ENCODE measurements at places on chromosomes 1 and 21.

- DNase-seq: no peak
Measured at GRCh38 chr1:183597656-183598347, 7.5 kb upstream of the NCF2 start.

- no peak for DNase-seq
Measured at GRCh38 chr1:184005506-184005905, 32.0 kb downstream of the COLGALT2 start.

- DNase-seq: no peak
Measured at GRCh38 chr1:185767508-185768120, 33.4 kb downstream of the HMCN1 start.

DNA sequence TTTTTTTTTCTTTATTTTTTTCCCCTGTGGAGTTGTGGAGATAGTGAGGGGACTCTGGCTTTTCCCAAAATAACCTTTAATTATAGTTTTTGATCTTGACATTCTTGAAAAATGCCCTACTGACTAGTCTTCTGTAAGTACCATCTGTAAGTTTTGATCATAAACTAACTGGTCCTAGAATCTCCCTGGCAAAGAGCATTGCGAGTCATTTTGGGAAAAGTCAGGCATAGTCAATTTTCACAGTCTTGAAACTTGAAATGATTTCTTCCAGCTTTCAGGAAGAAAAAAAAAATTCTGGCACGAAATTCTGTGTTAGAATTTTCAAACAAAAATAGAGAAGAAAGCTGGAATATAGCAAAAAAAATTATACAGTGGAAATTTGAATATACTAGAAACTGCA, 181.2 kb upstream of the SNX7 start:
- DNase-seq: no peak

DNA sequence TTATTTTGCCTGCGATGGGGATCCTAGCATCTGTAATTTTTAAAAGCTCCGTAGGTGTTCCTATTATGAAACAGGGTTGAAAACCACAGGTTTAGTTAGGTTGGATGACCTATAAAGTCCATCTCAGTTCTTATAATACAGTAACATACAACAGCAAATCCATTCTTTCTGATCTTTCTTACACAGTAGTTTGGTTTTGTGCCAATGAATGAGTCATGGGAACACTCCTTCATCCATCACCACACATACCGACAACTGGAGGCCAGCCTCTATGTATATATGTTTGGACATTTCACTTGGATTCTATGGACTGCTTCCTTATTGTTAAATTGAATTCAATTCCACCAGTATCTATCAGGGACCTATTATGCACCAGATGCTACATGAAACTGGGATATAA, 118.4 kb upstream of the L1TD1 start:
- DNase-seq: no peak

DNA sequence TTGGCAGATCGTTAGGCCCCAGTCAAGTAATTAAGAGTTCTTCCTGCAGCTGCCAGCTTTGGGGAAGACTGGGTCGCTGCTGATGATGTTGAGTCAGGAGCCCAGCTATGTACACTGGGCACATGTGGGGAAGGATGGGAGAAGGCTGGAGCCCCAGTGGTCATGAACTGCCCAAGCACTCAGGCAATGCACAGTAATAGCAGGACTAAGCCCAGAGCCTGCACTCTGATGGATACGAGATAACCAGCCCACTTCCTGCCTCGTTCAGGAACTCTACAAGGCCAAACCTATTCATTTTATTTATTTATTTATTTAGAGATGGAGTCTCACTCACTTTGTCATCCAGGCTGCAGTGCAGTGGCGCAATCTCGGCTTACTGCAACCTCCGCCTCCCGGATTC, 81.1 kb upstream of the BTG3 start:
- DNase-seq: no peak

GRCh38 chr1:206738370-206739366, 31.9 kb upstream of the IL19 start:
- DNase-seq: no peak

GRCh38 chr1:30172757-30173156, 550.6 kb downstream of the MATN1 start:
- no peak for DNase-seq

GRCh38 chr1:15056515-15057285, 96.8 kb upstream of the TMEM51 start:
- DNase-seq: no peak

GRCh38 chr1:102219463-102219862, 222.7 kb upstream of the OLFM3 start:
- DNase-seq: no peak

- no peak for DNase-seq
Measured at GRCh38 chr1:245566952-245567351, 412.2 kb downstream of the KIF26B start.

DNA sequence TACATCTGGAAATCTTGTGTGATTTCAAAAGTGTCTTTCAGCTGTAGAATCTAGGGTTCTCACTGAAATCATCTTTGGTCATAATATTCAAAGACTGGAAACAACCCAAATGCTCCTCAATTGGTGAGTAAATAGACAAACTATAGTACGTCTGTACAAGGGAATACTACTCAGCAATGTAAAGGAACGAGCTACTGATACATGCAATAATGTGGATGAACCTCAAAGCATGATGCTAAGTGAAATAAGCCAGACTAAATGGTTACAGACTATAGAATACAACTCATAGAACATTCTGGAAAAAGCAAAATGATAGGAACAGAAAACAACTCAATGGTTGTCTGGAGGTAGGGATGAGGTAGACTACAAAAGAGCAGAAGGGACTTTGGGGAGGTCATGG, 2.6 kb downstream of the LACTBL1 start:
- DNase-seq: no peak

- DNase-seq: no peak
Measured at GRCh38 chr1:6265151-6265550, 4.3 kb upstream of the GPR153 start.

DNA sequence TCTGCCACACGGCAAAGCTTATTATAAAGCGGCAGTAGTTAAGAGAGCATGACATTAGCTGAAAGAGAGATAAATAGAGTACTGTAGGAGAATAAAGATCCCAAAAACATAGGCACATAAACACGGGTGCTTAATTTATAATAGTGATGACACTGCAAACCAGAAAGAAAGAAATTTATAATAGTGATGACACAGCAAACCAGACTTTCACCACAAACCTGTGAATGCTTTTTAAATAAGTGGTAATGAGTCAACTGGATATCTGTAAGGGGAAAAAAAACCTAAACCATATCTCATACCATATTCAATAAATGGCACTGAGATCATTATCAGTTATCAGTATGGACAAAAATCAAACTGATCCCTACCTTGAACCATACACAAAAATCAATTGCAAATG, 25.5 kb downstream of the USP1 start:
- DNase-seq: no peak

DNA sequence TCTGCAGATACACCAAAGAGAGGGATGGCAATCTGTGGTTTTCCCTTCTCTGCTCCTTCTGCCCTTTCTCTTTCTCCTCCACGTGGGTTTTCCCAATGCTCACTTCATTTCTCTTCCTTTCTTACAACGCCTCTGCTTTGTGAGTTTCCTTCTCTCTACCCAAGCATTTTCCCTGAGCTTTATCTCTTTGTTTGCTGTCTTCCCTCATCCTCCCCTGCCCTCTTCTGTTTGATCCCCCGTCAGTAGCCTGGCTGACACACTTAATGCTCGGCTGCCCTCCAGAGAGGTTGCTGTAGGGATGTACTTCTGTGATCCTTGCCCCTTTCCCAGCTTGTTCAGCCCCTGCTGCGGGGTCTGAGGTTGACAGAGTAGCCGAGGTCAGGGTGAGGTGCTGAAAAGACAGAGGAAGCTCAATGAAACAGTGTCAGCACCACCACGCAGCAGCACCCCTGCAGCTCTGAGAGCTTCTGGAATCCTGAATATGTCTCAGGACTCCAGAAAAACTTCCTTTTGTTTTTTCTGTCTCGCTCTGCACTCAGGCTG, 6.0 kb downstream of the EDARADD start:
- no peak for DNase-seq

DNA sequence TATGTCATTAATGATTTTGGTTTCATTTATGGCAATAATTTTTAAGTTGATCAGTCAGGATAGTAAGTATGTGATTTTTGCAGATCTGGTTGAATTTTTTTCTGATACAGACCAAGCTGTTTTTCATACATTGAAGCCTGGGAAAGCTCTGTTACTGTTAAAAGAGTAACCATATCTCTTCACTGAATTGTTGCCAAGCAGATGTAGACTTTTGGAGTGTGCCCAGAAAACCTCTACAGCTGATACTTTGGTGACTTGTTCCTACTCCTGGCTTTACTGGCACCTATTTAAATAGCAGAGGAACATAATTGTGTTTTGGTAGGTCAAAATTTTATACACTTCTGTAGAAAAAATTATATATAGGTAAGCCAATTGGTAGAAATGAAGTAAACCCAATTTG, 49.4 kb downstream of the NFIA start:
- no peak for DNase-seq

DNA sequence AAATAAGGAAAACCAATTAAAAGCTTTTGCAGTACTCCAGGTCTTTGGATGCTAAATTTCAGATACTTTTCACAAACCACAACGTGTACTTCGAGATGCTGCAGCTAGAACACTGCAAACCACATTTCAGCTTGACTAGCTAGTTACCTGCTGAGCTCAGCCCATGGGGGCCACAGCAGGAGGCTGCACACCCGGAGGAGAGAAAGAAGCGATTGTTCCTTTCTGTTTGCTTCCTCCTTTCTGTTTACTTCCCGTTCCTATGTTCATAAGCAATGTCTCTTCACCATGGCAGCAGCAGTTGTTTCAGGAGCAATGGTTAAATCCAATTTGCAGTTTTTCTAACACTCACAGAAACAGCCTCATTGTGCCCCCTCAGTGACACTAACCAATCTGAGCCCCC, 225.6 kb upstream of the FGGY start:
- DNase-seq: no peak

GRCh38 chr21:46156678-46157077, 1.3 kb upstream of the FTCD start:
- DNase-seq: no peak

DNA sequence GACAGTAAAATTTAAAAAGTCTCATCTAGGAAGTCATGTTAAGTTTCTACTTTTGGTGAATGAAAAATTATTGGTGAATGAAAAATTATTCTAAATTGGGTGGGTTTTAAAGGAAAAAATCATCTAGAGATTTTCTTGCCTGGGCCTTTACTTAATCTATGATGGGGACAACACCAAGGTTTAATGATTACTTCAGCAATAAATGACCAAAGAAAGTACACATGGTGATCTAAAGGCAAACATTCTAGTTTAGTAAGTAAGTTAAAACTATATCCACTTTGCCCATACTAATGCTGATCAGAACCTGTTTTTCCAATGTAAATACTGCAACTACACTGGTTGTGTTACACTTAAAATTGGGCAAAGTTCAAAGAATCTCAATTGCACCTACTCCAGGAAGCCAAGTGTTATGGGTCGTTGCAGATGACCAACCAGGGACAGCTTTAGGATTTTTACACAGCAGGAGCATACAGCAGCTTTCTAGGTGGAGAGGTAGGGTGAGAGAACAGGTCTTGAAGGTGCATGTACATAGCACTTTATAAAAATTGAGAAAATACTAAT, 14.6 kb upstream of the RPL5 start:
- DNase-seq: no peak

GRCh38 chr1:113849072-113849471, 22.4 kb downstream of the PTPN22 start:
- no peak for DNase-seq

DNA sequence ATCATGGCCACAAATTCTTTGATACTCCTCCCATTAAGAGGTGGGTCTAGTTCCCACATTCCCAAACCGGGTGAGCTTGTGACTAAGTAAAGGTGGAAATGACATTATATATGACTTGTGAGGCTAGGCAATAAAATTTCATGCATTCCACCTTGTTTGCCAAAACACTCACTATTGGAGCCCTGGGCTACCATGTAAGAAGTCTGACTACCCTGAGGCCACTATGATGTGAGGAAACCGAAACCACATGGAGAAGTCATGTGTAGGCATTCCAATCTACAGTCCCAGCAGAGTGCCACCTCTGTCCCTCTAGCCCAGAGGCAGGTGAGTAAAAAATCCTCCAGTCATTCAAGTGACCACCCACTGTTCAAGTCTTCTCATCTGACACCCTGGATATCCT, 17.9 kb upstream of the SMG7 start:
- no peak for DNase-seq

DNA sequence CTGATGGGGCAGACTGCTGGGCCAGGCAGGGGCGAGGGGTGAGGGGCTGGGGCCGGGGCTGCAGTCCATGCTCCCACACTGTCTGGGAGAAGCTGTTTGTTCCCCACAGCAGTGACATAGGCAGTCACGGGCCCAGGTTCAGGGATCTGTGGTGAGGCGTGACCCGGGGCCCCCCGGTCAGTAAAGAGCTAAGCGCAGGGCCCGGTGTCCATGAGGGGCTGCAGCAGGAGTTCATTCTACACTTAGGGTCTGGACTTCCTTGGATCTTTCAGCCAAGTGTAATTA, 4.4 kb downstream of the PEX10 start:
- no peak for DNase-seq

DNA sequence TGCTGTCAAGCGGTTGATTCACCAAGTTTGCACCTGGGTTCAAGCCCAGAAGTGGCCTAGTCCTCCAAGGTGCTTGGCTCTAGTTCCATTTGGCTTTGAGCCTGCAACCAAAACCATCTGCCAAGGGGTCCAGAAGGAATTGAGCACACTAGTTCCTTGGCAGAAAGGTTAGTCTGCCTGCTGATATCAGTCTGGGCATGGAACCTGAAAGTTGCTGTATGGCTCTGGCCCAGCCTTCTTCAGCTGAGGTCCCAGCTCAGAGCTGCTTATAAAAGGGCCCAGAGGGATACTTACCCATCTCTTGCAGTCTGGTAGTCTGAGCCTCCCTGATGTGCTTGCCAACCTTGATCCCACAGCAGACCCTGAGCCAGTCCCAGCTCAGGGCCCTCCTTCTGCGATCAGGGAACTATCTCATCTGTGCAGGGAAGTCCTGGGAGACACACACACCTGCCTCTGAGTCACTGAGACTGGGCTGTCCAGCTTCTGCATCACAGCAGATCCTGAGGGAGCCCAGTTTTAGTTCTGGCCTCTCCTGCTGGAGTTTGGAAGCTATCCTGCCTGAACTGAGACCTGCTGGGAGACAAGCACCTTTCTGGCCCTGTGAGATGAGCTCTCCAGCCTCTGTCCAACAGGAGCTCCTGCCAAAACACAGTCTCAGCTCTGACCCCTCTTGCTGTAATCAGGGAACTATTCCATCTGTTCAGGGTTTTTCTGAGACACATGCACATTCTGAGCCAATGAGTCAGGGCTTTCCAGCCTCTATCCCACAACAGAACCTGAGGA, 75.8 kb downstream of the CTH start:
- DNase-seq: no peak

Measured in cortex of kidney (tissue), 1 donor.